ENCODE measurements at places on chromosomes 12 and 14.

DNA sequence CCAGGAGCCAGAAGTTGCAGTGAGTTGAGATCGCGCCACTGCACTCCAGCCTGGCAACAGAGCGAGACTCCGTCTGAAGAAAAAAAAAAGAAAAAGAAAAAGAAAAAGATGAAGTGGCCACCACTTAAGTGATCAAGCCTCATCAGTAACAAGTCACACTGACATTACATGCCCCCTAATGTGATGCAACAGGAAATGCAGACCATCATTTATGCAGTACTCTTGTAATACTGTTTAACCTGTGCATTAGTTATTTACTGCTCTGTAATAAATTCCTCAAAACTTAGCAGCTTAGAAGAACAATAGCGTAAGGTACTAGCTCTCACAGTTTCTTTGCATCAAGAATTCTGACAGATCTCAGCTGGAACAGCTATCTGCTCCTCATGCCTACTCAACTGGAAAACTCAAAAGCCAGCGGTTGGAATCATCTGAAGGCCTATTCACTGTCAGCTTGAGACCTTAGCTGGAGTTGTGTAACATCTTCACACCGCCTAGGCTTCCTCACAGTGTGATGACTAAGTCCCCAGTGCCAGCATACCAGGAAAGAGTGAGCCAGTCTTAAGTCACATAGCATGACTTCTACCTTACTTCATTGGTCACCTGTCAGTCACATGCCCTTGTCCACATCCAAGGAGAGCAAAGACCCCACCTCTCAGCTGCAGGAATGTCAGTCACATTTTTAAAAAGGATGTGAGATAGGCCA is 31.5 kb downstream of the EPS8 start:
- DNase-seq: peak; percentile 91

- DNase-seq: no peak
Measured at GRCh38 chr14:34069854-34070582, 119.1 kb upstream of the EGLN3 start.

- DNase-seq: no peak
Measured at GRCh38 chr12:6758506-6759095, 5.7 kb upstream of the MLF2 start.

DNA sequence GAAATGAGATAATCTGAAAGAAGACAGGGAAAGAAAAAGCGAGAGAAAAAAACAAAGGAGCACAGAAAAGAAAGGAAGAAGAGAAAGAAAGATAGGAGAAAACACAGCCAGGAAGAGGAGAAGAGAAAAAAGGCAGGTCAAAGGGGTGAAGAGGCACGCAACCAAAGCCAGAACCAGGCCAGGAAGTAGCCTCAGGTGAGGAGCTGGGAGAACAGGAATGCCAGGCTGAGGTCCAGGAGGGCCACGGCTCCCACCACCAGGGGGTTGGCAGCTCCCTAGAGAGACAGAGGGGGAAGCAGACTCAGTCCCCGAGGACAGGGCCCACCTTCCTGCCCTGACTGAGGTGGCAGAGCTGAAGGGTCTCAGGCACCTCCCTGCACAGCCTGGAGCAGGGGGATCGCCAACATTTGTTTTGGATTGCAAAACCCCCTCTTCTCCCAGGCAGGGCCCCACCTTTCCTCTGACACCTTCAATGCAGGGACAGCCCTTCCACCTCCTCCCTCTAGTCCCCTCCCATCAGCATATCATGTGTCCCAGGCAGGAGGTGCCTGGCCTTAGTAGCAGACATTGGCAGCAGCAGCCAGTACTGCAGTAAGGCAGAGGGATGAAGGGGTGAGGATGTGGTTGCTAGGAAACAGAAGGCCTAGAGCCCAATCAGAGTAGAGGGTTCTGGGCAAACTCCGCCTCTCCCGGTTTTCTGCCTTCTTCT is 2.0 kb upstream of the AP1G2 start:
- DNase-seq: no peak

DNA sequence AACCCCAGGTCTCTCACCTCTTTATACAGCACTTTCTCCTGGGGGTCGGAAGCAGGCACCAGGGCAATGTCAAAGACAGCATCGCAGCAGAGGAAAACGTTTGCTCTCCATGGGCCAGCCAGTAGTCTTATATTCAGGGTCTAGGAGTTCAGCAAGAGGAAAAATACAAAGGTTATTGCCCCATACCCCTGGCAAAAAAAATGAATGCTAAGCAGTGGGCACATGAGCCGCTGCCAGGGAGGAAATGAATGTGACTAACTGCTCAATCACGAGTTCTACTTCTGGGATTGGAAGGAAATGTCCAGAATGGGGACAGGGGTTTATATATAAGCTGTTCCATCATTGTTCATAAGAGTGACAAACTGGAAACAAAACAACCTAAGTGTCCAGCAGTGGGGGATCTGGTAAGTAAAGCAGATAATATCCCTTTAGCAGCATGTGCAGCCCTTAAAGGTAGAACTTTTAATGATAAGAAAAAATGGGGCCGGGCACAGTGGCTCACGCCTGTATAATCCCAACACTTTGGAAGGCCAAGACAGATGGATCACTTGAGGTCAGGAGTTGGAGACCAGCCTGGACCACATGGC is 53.8 kb downstream of the PHETA1 start:
- DNase-seq: peak; percentile 43

- no peak for DNase-seq
Measured at GRCh38 chr12:31850268-31850667, 108.9 kb upstream of the RESF1 start.

DNA sequence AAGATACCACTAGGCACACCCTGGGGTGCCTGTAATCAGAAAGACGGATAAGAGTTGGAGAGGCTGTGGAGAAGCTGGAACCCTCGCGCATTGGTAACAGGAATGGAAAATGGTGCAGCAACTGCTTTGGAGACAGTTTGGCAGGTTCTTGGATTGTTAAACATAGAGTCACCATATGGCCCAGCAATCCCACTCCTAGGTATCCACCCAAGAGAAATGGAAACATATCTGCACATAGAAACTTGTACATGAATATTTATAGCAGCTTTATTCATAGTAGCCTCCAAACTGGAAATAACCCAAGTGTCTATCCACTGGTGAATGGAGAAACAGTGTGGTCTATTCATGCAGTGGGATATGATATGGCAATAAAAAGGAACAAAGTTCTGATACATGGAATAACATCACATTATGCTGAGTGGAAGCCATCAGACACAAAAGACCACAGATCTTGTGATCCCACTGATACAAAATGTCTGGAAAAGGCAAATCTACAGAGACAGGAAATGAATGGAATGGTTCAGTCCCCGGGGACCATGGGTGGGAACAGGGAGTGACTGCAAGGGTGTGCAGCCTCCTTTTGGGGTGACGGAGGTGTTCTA is 45.4 kb downstream of the JAG2 start:
- DNase-seq: no peak

DNA sequence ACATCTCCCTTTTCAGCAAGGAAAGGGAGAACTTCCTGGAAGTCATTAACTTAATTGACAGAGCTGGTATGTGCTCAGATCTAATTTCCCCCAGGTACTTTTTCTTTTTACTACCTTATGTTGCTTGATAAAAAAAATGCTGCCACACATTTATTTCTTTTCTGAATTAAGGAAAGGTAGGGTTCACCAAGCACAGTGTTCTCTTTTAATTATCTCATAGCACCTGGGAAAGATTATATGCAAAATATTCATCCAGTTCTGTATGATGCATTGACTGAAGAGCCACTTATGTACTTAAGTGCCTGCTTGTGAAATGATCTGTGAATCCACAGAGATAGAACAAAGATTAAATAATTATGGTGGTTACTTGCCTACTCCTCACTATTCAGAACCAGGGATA is 25.1 kb downstream of the KCNC2 start:
- no peak for DNase-seq

GRCh38 chr14:91496790-91497189 is 13.3 kb downstream of the PPP4R3A start:
- no peak for DNase-seq

DNA sequence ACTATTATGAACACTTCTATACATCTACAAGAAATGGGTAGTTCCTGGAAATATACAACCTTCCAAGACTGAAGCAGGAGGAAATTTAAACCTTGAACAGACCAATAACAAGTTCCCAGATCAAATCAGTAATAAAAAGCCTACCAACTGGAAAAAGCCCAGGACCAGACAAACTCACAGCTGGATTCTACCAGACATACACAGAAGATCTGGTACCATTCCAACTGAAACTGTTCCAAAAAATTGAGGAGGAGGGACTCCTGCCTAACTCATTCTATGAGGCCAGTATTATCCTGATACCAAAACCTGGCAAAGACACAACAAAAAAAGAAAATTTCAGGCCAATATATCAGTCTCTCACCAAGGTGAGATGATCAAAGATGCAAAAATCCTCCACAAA is 189.4 kb downstream of the RPS29 start:
- DNase-seq: no peak

DNA sequence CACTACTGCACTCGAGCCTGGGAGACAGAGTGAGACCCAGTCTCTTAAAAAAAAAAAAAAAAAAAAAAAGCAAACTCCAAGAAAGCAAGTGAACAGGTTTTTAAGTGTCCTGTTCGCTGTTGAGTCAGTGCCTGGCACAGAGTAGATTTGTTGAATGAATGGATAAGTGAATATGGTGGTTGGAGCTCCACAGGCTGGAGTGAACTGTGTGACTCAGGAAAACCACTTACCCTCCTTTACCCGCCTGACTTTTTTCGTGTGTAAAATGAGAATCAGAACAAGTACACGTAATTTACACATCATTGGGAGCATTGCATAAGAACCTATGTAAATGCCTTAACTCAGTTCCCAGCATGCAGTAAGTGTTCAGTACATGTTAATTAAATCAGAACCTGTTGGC is 24.0 kb upstream of the ESRRB start:
- DNase-seq: no peak

GRCh38 chr12:119202544-119202943 is 23.8 kb downstream of the HSPB8 start:
- DNase-seq: no peak

DNA sequence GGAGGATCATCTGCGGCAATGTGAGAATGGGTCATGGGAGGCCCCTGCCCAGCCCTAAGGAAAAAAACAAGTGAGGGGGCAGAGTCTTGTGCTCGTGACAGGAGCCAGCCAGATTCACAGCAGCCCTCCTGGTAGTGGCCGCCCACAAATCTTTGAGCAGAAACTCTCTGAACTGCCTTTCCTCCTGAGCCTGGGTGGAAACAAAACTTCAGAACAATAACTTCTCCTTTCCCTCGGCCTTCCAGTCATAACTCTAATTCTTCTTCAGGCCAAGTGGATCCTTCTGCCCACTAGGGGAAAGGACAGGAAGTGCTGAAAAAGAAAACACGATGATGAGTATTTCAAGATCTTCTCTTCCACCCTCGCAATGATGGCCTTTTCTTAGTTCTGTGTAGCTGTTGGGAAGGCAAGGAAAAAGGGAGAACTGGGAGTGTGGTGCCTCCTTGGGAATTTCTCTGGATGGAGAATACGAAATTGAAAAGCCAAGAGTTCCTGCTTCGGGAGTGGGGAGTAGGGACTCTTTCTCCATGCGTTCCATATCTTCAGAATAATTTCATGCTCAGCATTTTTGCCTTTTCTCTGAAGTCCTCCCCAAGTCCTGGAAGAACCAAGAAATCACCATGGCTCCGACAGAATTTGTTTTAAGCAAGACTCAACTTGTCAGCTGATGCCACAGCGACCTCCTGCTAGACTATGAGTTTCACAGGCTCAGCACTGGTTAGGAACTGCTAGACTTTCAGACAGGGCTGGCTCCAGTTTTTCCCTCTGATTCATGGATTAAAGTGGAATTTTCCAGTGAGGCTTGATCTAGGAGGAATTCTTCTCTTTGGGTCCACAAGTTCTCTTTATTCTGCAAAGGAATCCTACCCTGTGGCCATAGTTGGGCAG is 188.9 kb downstream of the CAND1 start:
- DNase-seq: peak; percentile 87

- DNase-seq: no peak
Measured at GRCh38 chr12:57430112-57430930, 522 bp downstream of the R3HDM2 start.

GRCh38 chr12:51210690-51211395 is 7.0 kb downstream of the POU6F1 start:
- no peak for DNase-seq

- DNase-seq: peak; percentile 35
Measured at GRCh38 chr12:114916124-114916523, 232.1 kb upstream of the TBX3 start.

GRCh38 chr14:85002846-85003245 is 527.1 kb upstream of the FLRT2 start:
- DNase-seq: no peak

GRCh38 chr12:114670291-114670980 is 13.5 kb downstream of the TBX3 start:
- DNase-seq: no peak

DNA sequence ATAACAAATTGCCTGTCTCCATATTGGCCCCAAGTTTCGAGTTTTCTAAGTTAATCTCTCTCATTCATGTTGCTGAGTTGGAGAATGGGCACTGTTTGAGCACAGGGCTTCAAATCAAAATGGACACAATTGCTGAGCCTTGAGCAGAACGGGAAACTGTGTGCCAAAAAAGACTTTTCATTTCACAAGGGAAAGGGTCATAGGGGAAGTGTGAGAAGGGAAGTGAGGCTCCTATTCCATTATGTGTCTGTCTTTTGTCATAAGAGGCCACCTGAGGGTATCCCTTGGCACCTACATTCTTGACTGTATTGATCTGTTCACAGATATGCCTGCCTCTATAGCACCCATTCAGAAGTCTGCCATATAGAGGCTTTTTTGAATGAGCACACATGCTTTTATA is 59.1 kb downstream of the TTLL5 start:
- DNase-seq: peak; percentile 13

DNA sequence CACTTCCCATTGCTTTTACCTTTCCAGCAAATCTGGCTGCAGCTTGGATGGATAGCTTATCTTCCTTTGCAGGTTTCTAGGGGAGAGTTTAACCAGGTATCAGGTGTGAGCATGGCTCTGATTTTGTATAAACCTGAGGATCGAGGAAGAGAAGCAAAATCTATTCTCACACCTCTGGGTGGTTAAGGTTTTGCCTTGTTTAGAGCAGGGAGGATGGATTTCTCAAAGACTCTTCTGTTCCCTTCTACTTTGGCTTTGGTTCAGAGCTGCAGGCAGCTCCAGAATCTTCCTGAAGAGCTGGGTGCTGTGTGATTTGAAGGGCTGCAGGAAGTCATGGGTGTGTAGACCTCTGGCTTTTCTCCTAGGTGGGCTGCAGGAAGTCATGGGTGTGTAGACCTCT is 1.7 kb downstream of the JDP2 start:
- no peak for DNase-seq

DNA sequence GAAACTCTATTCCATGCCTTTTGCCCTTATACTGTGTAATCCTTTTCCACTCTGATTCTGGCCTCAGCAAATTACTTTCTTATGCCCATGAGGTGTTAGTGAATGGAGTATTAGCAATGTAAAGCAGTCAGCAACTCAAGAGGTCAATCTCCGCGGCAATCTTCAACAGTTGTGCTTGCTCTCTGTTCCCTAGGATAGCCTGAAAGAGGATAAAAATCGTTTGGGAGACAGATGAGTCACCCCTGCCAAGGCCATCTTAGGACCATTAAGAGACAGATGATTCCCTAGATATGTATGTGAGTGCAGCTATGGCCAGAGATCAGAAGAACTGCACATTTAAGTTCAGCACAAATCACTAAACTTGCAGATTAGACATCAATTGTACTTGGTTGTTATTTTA is 1145.8 kb downstream of the GALC start:
- DNase-seq: no peak
